Lower lobe of right lung (tissue), 2 donors: ENCODE measurements at places on chromosomes 16 and 17. TPM values are rescaled to one million over a fixed set of nuclear protein-coding genes. Genes with fewer than 3 reads are reported as not detected.

- H3K36me3 ChIP-seq = peaks cover 71% of the 10 kb centered on the region
- no peak for DNase-seq
- H3K4me1 ChIP-seq = no peaks in the 10 kb centered on the region
- H3K27ac ChIP-seq = no peak overlapping the region
Measured at GRCh38 chr16:83907631-83908250, 8.8 kb downstream of the MLYCD start.

GRCh38 chr16:10016752-10017151, 165.5 kb downstream of the GRIN2A start:
- H3K27me3 ChIP-seq = peaks cover 6% of the 10 kb centered on the region
- no peak overlapping the region for H3K4me3 ChIP-seq
- H3K36me3 ChIP-seq = no peaks in the 10 kb centered on the region
- no peaks in the 10 kb centered on the region for H3K4me1 ChIP-seq

Gene SMPD3
- total RNA-seq = 3.6 TPM

DNA sequence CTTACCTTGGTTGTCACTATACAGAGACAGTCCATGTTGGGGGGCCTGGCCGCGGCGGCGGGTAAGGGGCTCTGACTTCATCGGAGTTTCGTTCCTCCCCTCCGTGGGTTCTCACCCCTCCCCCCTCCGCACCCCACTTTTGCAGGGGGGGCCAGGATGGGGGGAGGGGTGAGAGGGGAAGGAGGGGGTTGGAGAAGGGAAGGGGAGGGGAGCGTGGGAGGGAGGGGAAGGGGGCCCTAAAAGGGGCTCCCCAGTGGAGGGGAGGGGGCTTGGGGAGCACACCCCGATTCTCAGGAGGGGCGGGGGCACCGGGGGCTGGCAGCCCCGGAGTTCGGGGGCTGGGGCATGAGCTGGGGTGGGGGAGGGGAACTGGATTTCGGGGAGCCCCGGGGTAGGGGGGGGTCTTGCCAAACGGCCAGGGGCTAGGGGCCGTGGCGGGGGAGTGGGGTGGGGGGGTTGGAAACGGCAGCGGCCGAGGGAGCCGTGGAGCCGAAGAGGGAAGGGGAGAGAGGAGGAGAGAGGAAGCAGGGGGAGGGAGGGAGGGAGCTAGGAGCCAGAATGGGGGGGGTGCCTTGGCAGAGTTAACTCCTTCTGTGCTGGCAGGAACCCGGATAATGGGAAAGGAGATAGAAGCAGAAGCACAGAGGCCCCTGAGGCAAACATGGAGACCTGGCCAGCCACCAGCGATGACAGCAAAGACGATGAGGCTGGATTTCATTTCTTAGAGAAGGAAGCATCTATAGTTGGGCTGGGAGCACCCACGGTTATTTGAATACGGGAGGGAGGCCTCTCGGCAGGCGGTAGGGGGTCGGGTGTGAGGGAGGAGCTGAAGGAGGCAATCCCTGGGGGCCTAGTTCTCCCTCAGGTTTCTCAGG, 2.3 kb downstream of the DLG4 start:
- H3K27me3 ChIP-seq = no peaks in the 10 kb centered on the region
- peaks cover 12% of the 10 kb centered on the region for H3K36me3 ChIP-seq
- peaks cover 72% of the 10 kb centered on the region for H3K4me1 ChIP-seq
- H3K4me3 ChIP-seq = peak overlapping the region; percentile 49

DNA sequence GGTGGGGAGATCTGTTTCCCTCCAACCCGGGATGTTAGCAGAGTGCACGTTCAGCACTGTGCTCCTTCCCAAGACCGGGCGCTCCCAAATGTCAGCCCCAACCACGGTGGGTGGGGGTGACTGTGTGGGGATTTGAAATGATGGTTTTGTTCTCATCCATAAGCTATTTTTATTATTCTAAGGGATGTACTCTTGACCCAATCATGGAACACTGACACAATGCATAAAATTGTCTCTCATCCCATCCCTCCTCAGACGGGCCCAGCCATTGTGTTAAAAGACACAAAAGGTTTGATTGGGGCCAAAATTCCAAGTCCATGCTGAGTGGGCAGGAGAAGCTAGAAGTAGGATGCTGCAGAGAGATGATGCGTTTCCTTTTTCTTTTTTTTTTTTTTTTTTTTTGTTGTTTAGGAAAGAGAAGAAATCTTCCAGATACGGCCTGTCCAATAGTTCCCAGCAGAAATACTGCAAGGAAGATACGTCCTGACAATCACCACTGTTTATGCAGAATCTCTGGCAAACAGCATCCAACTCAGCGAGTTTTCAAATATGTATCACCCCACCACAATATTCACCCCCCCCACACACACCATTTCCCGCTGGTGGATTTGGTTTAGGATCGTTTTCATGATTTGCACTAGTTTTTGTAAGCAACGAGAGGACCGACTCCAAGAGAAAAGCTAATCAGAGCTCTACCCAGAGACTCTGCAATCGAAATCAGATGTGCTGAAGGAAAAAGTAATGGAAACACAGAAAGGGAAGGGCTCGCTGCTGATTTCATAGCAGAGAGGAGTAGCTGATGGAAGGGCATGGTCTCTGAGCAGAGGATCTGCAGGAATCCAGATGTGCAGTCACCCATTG, 163.5 kb upstream of the DYNLRB2 start:
- H3K4me1 ChIP-seq = no peaks in the 10 kb centered on the region
- no peaks in the 10 kb centered on the region for H3K27me3 ChIP-seq
- H3K36me3 ChIP-seq = no peaks in the 10 kb centered on the region
- H3K4me3 ChIP-seq = no peak overlapping the region
- H3K27ac ChIP-seq = no peak overlapping the region

Gene ZNF18
- 7.2 TPM for total RNA-seq

DNA sequence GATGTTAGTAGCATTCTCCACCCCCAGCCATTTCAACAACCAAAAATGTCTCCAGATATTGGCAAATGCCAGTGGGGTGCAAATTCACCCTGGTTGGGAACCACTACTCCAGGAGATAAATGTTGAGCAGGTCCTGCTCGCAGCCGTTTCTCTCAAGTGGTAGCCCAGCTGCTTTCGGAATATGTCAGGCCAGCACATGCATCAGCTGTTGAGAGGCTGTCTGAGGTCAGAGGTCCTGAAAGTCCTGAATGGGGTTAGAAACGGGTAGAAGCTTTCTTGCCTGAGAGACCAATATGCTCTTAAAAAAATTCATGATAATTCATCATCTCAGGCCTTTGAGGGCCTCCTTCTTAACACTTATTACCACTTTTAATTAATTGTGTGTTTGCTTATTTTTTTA, 31.0 kb downstream of the TEKT5 start:
- no peaks in the 10 kb centered on the region for H3K27me3 ChIP-seq
- no peaks in the 10 kb centered on the region for H3K36me3 ChIP-seq
- DNase-seq = no peak
- no peaks in the 10 kb centered on the region for H3K4me1 ChIP-seq

Gene TMEM256
- total RNA-seq = 51.2 TPM
